Kasumi-1 (cell line): ENCODE measurements at places on chromosomes 2 and 18.

- no peak for DNase-seq
These were observed 278.3 kb downstream of the PTGR3 start for GRCh38 chr18:74930616-74931015.

DNA sequence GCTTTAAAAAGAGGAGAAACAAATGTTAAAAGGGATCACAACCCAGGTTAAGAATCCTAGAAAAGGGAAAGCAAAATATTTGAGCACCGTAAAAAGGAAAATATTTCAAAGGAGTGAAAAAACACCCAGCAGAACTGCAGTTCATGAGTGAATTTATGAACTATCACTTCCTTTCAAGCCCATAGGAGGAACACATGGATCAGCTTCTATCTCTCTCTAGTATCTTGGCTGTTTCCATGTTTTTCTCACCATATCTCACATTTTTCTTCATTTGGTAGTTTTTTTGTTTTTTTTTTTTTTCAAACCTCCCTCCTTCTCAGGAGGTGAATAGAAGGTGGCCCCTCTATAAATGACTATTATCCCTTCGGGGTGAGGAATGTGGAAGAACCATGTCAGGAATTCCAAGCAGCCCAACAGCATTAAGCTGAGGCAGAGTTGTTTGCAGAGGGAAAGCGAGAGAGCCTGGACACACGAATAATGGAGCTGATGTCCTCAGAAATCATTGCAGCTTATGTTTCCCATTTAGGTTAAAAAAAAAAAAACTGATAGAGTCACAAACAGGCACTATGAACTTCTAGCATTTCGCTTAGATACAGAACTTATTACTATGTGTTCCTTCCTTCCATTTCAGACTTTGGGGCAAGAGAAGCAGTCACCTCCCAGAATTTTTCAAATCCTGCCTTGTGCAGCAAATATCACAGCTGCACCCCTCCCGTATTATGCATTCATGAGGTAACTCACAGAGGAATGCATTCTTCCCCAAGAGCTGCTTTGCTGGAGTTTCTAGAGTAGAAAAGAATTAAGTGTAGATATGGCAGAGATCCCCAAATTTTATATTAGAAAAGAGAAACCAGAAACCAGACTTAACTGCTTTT lies 315.6 kb downstream of the IRS1 start:
- no peak for DNase-seq

DNA sequence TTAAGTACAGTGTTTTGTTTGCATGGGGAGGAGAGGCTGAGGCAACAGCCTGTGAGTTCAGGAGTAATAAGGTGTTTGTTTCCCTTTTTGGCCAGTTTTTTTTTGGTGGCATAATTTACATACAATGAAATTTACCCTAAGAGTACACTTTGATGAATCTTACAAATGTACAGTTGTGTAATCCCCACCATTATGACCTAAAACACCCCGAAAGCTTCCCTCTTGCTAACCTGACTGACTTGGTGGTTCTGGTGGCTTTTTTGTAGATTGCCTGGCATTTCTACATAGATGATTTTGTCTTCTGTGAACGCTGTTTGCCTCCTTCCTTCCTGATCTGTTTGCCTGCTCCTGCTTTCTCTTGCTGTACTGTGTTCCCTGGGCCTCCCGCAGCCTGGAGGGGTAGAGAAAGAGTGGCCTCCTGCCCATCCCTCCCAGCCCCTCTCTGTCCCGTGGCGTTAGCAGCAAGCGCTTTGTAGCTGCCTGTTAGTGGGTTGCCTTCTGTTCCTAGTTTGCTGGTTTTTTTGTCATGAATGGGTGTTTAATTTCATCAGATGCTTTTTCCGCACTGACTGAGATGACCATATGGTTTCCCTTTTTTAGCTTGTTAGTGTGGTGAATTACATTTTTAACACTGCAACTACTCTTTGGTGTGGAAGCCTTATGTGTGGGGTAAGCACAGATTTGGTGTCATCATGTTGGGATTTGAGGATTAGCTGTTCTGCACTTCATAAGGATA lies 32.1 kb downstream of the ASAP2 start:
- no peak for DNase-seq

GRCh38 chr2:120272763-120273481 lies 20.3 kb downstream of the RALB start:
- DNase-seq, result no peak

DNA sequence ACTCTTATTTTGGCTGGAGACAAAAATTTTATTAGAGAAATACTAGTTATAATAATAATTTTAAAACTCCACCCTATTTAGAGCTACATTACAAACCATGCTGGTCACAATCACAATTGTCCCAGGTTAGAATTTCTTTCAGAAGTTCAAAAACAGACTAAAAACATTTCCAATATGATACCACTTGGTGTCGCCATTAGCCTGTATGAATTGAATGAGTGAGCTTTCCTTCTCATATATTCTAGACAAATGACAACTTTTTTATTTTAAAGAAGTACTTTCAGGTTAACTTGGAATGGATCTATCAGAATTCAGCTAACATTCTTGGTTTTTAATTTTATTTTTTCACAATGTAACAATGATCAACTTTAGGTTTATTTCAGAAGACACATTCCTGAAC lies 48.0 kb downstream of the SERPINB8 start:
- DNase-seq, result peak; percentile 74

DNA sequence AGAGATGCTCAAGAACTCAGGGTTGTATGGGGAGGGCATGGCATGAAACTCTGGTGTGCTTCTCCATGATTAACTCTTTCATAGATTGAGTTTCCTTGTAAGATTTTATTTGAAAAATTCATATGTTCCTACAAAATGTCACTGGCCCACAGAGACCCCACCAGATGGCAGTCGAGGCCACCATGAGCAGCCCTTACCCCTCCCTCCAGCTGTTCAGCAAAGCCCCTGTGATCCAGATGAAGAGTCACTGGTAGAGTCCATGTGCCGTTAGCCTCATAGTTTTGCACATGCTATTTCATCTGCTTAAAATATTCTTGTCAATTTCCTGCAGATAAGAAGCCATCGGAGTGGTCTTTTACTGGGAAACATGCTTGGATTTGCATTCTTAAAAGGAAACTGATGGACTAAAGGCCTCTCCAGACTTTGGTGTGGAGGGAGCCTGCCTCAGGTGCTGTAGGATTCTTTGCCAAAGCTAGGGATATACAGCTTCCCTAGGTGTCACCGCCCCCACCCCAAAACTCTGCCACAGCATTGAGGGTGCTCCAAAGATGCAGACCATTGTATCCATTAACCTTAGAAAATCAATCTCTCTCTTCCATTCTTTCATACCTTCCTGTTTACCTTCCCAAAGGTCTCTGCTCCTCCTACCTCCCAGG lies 18.8 kb downstream of the ZNF385B start:
- DNase-seq, result peak; percentile 37

GRCh38 chr2:30456106-30456505 lies 9.1 kb downstream of the LCLAT1 start:
- DNase-seq, result no peak

- DNase-seq, result no peak
These were observed 17.6 kb downstream of the MROH2A start for GRCh38 chr2:233795735-233796171.

- DNase-seq, result no peak
These were observed 19.7 kb upstream of the GLI2 start for GRCh38 chr2:120715941-120716340.

- no peak for DNase-seq
These were observed 38.1 kb upstream of the CCBE1 start for GRCh38 chr18:59735269-59735860.

GRCh38 chr2:242060212-242060835 lies 190.8 kb downstream of the RTP5 start:
- no peak for DNase-seq

DNA sequence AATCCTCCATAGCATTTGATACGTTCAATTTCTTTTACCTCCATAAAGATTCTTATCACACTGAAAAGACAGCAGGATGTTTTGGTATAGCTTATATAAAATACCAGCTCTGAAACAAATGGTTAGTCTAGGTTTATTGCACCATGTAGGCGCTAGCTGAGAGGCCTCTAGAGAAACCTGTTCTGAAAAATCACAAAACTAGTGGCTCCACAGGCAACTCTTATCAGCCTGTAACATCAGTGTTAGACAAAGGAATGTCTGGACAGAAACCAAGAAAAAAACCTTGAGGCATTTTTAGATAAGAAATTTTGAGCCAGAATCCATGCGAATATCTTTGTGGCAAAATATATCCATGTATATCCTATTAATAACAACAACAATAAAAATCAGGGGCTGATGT lies 440.4 kb upstream of the MAP2 start:
- no peak for DNase-seq

- peak; percentile 31 for DNase-seq
These were observed at the start of gene FAM124B for GRCh38 chr2:224401641-224402342. Gene FAM124B, minus strand, starts transcription at chr2:224402107. Its CDS starts 339 bp downstream, at chr2:224401768.

DNA sequence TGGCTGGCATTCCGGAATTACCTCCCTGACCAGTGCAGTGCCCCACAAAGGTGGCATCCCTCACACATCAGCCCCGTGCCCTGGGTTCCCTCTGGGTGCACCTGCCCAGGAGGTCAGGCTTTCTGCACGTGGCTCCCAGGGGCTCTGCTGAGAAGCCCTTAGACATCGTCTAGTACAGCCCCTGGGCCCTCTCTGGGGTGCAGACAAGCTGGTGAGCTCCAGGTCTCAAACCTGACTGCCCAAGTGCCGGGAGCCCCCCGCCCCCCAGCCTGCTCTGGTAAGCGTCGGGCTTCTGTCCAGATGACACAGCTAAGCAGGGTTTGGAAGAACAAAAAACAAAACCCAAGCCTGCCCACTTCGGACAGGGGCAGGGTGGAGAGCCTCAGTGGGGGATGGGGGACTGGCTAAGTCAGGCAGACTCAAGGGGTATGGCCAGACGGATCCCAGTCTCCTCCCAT lies 20.2 kb downstream of the TWIST2 start:
- DNase-seq, result no peak

DNA sequence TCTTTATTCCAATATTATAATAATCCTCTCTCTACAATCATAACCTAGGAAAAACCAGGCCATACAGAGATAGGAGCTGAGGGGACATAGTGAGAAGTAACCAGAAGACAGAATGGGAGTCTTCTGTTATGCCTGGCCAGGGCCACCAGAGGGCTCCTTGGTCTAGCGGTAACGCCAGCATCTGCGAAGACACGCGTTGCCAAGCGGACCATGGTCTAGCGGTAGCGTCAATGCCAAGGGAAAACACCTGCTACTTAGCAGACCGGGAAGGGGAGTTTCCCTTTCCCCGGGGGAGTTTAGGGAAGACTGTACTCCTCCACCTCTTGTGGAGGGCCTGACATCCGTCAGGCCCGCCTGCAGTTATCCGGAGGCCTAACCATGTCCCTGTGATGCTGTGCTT lies 36.6 kb downstream of the ARL6IP6 start:
- no peak for DNase-seq

GRCh38 chr2:125961739-125962138 lies 694.2 kb upstream of the GYPC start:
- DNase-seq, result no peak

DNA sequence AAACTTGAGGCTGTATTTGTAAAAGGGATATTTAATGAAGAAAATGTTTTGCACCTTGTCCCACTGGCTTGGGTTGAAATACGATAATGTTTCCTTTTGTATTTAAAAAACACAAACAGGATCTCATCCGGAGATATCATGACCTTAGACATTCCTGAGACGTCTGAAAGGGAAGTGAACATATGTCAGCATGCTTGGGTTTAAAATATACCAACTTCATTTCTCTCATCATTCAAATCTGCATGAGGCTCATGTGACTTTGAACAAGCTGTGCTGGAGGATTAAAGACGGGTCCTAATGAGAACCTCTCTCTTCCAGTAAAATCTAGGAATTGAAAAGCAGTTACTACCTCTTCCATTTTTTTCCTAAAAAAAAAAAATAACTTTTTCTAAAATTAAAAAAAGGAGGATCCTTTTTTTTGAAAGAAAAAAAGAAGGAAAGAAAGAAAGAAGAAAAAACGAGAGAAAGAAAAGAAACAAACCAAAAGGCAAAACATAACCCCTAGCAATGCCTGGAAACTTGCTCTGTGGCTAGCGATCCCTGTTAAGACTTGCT lies 106.8 kb upstream of the ZFP36L2 start:
- DNase-seq, result no peak

DNA sequence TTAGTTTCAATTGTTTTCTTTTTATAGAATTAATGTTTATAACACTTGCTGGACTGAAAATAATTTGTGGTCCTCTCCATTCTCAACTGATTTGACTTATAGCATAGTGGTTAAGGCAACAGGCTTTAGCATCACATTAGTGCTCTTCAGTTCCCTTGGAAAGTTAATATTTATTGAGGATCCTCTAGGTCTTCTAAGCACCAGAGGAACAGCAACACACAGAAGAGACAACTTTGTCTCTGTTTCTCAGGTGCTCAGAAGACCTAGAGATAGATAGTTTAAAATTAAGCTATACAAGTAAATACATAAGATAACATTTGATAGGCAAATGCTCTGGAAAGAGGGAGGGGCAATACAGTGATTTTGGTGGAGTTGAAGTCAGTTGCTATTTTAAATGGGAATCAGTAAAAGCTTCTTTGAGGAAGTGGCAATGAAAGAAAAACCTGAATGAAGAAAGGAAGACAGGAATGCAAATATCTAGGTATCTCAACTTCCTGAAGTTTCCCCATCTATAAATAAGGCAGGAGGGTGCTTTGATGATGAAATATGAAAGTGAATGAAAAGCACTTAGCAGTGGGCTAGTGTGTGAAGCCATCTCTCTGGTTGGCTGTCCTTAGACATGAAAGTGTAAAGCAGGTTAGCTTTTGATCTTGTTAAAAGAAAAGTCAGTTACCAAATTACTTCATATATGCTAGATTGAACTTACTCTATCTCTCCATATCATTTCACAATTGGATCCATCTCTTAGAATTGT lies 7.9 kb downstream of the NEUROD1 start:
- no peak for DNase-seq
